ENCODE measurements at places on chromosomes 6 and 20.

DNA sequence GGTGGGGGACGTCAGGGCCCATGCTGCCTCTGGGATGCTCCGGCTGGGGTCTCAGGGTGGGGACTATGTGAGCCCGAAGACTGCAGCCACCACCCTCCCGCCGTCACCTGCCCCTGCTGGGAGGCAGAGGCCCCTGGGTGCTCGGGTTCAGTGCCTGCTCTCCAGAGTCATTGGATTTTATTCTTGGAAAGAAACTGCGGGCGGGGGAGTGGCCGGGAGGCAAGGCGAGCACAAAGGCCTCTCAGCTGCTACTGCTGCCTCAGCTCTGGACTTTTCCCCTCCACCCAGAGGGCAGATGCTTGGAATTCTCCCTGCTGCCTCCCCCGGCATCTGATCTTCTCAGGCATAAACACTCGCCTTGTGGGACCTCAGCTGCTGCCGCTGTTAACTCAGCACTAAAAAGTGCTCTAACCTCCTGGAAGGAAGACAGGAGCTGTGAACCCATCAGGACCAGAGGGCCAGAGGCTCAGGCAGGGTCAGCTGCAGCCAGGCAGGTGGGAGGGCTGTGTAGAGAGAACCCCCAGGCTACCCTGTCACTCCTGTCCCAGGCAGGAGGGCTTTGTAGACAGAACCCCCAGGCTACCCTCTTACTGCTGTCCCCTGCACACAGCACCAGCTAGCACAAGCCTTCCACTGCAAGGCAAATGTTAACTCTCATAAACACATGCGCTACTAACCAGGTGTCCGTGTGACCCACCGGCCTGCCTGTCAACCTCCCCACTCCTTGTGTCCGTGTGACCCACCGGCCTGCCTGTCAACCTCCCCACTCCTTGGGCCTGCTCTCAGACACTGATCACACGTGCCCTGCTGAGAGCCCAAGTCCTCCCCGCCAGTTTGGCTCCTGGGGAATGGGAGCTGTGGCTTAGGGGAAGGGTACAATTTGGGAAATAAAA, 9.4 kb upstream of the FRMD1 start:
- H3K4me3 ChIP-seq: no peak overlapping the region
- no peaks in the 10 kb centered on the region for H3K36me3 ChIP-seq
- no peak overlapping the region for H3K27ac ChIP-seq
- no peak for DNase-seq

GRCh38 chr20:20003031-20003954, 13.9 kb upstream of the NAA20 start:
- H3K36me3 ChIP-seq: no peaks in the 10 kb centered on the region
- H3K4me3 ChIP-seq: no peak overlapping the region
- no peaks in the 10 kb centered on the region for H3K27me3 ChIP-seq
- no peak for DNase-seq
- peak overlapping the region; percentile 58 for H3K27ac ChIP-seq

DNA sequence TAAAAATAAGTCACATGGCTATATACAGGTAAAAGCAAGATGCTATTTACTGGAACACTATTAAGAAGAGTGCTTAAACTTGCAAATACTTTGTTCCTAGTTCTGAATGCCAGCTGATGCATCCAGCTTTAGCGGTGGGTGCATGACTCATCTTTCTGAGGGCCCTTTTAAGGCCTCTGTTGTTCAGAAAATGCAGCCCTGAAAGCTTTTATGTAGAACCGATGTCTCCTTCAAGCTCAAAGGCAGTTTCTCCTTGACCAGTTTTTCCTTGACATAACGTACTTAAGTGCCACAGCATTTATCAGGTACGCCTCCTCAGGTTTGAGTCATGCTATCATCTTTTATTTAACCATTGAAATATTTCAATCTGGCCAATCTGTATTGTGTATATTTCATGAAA, 82.8 kb downstream of the MLIP start:
- no peaks in the 10 kb centered on the region for H3K36me3 ChIP-seq
- no peak overlapping the region for H3K4me3 ChIP-seq
- no peak for DNase-seq
- peaks cover 3% of the 10 kb centered on the region for H3K4me1 ChIP-seq
- no peaks in the 10 kb centered on the region for H3K27me3 ChIP-seq

- DNase-seq: no peak
- no peak overlapping the region for H3K4me3 ChIP-seq
- no peaks in the 10 kb centered on the region for H3K4me1 ChIP-seq
- no peaks in the 10 kb centered on the region for H3K27me3 ChIP-seq
These were observed 53.8 kb upstream of the HDAC2 start for GRCh38 chr6:114024746-114025145.

GRCh38 chr6:125073071-125073470, 80.5 kb upstream of the TPD52L1 start:
- no peak overlapping the region for H3K27ac ChIP-seq
- no peaks in the 10 kb centered on the region for H3K27me3 ChIP-seq
- H3K36me3 ChIP-seq: peaks cover 4% of the 10 kb centered on the region
